B cell (primary cell): ENCODE measurements at places on chromosomes 1 and 21.

DNA sequence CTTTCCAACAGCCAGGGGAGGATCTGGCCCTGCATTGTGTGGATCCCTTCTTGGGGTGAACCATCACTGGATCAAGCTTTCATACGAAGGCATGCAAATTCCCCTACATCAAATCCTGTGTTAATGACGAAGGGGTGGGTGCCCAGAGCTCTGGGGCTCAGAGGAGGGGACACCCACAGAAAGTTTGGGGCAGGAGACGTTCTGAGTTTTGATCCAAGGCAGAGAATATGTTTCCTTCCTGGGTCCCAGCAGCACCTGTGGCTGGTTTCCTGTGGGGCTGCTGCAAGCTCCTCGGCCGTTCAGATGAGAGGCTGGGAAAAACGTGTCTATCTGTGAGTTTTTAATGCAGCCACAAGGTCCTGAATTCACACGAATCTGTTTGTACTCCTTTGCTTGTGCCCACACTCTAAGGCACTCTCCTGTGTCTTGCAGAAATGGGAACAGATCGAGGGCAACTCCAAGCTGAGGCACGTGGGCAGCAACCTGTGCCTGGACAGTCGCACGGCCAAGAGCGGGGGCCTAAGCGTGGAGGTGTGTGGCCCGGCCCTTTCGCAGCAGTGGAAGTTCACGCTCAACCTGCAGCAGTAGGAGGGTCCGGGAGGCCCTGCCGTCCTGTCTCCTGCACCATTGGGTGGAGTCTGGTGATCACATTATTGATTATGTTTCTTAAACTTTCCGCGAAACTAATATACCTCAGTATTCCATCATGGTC, 147.1 kb downstream of the PGBD5 start:
- DNase-seq, result no peak

DNA sequence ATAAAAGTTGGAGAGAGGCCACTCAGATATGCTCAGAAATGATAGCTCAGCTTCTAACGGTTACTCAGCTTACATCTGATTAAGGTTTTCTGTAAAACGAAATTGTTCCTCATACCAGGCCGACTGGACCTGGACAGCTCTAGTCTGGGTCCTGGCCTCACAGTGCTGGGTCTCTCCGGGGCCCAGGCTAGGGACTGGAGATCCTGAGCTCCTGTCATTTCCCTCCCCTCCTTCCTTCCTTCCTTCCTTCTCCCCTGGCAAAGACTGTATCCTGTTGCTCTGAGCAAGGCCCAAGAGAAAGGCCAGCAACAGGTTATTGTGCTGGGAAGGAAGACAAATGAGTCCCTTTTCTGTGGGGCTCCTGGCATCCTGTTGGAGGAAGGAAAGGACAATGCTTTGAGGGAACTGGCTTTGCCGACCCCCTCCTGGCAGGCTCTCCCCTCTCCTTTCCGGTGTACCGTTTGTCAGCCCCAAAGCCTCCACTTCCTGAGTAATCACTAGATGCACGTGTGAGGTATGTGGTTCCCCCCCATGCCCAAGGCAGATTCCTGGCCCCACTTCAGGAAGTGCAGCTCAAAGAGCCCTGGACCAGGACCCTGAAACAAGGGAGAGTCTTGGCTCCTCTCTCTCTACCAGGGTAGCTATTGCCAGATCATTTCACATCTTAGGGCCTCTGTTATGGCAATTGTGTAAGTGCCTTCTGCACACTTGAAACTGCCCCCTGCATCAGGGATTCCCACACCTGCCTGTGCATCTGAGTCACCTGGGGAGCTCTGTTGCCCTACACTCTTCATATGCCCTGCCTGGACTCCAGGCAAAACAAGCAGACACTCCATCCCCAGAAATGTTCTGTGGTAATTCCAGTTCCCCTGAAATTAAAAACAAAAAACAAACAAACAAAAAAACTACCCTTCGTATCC, 212.7 kb upstream of the FGGY start:
- DNase-seq, result no peak

- no peak for DNase-seq
Measured at GRCh38 chr1:29145739-29146437, 22.2 kb upstream of the TMEM200B start.

DNA sequence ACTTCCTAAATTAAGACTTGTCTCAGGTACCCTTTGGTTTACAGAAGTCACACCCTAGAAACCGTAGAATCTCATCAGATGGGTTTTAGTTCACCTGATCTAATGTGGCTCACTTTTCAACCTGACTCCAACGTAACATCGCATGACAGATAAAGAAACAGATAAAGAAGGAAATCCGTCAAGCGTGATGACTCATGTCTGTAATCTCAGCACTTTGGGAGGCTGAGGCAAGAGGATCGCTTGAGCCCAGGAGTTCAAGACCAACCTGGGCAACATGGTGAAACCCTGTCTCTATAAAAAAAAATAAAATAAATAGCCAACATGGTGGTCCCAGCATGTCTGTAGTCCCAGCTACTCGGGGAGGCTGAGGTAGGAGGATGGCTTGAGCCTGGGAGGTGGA, 97.3 kb downstream of the SPSB1 start:
- no peak for DNase-seq

DNA sequence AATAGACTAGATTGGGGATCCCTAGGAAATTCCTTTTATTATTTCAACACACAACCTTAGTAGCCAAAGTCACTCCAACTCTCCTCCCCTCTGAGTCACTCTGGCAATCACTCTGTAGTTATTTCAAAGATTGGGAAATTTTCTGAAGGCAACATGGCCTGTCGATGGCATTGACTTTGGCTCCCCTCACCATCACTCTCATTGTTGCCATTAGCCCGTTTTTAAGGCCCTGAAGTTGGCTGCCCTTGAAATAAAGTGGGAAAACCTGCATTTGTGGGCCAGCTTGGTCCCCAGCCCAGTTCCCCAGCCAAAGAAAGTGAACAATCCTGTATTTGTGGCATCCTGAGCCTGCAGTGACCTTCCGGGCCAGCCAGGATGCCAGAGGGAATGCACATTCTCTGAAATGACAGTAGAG, 52.5 kb downstream of the CDC7 start:
- no peak for DNase-seq

GRCh38 chr21:16250273-16250672, 520.5 kb downstream of the USP25 start:
- no peak for DNase-seq

GRCh38 chr21:28725396-28725795, 267.3 kb downstream of the LTN1 start:
- DNase-seq, result no peak

- no peak for DNase-seq
Measured at GRCh38 chr21:46052703-46053651, 44.9 kb upstream of the COL6A2 start.

- no peak for DNase-seq
Measured at GRCh38 chr1:112172294-112172882, 182.9 kb upstream of the KCND3 start.

- DNase-seq, result no peak
Measured at GRCh38 chr1:78333502-78333901, 157.3 kb upstream of the PTGFR start.

GRCh38 chr21:17334484-17334883, 178.4 kb upstream of the CXADR start:
- DNase-seq, result no peak
